NCI-H460 (cell line): ENCODE measurements at places on chromosomes 4 and X. TPM values are rescaled to one million over a fixed set of nuclear protein-coding genes. Genes with fewer than 3 reads are reported as not detected.

ALB gene
- total RNA-seq, result not detected in 2 replicates

NIPAL1 gene
- total RNA-seq, result 2.0 and 3.0 TPM in 2 replicates

VSIG4 gene
- total RNA-seq, result not detected in 2 replicates

SORCS2 gene
- total RNA-seq, result not detected in 2 replicates

SAGE1 gene
- not detected in 2 replicates for total RNA-seq

TMSB4X gene
- total RNA-seq, result 1,028 and 1,226 TPM in 2 replicates

PWWP3B gene
- total RNA-seq, result 0.06 and 0.12 TPM in 2 replicates

IRF2 gene
- 22.6 and 27.2 TPM in 2 replicates for total RNA-seq

EMCN gene
- not detected in 2 replicates for total RNA-seq

CYBB gene
- total RNA-seq, result not detected in 2 replicates

PDZD4 gene
- total RNA-seq, result 1.1 and 1.4 TPM in 2 replicates

HSFX1 gene
- 0.20 TPM in 1 of 2 replicates, not detected in the other for total RNA-seq

FGFBP2 gene
- total RNA-seq, result not detected in 2 replicates

XAGE1B gene
- 0.25 TPM in 1 of 2 replicates, not detected in the other for total RNA-seq

GABRG1 gene
- 0.84 and 0.92 TPM in 2 replicates for total RNA-seq

TAF7L gene
- total RNA-seq, result not detected in 2 replicates

RASSF6 gene
- total RNA-seq, result 0.07 and 0.29 TPM in 2 replicates

DCLK2 gene
- 12.0 and 12.8 TPM in 2 replicates for total RNA-seq

MAB21L2 gene
- total RNA-seq, result not detected in 2 replicates

SHROOM2 gene
- 0.12 and 0.17 TPM in 2 replicates for total RNA-seq

CXCL6 gene
- total RNA-seq, result not detected in 2 replicates

CNKSR2 gene
- 13.0 and 14.9 TPM in 2 replicates for total RNA-seq

GPR173 gene
- total RNA-seq, result 0.46 and 1.2 TPM in 2 replicates

UCP1 gene
- total RNA-seq, result not detected in 2 replicates

PASD1 gene
- not detected in 2 replicates for total RNA-seq

MAGEB17 gene
- total RNA-seq, result not detected in 2 replicates

REPS2 gene
- total RNA-seq, result 0.12 and 0.15 TPM in 2 replicates

DCAF4L1 gene
- total RNA-seq, result 0.40 and 0.50 TPM in 2 replicates

SRD5A3 gene
- total RNA-seq, result 14.3 and 16.5 TPM in 2 replicates

ASB11 gene
- total RNA-seq, result not detected in 2 replicates

USP17L21 gene
- not detected in 2 replicates for total RNA-seq

XK gene
- 0.61 and 0.62 TPM in 2 replicates for total RNA-seq

SUPT20HL1 gene
- total RNA-seq, result not detected in 2 replicates

RNF175 gene
- total RNA-seq, result not detected in 2 replicates

PCDH7 gene
- total RNA-seq, result 5.7 TPM in 2 replicates

IRS4 gene
- total RNA-seq, result not detected in 2 replicates

GLRA2 gene
- not detected in 2 replicates for total RNA-seq

CXCL10 gene
- total RNA-seq, result not detected in 2 replicates

CFI gene
- not detected in 2 replicates for total RNA-seq

SLC25A4 gene
- 15.3 and 16.9 TPM in 2 replicates for total RNA-seq

DUX4 gene
- not detected in 2 replicates for total RNA-seq

REELD1 gene
- not detected in 2 replicates for total RNA-seq

TCEAL6 gene
- total RNA-seq, result not detected in 2 replicates

C4orf36 gene
- total RNA-seq, result 0.20 TPM in 1 of 2 replicates, not detected in the other

PAGE2B gene
- total RNA-seq, result not detected in 2 replicates

L1CAM gene
- total RNA-seq, result 27.2 and 29.9 TPM in 2 replicates

FATE1 gene
- total RNA-seq, result not detected in 2 replicates

SLC34A2 gene
- not detected in 2 replicates for total RNA-seq
